Activated T-cell treated with anti-CD3 and anti-CD28 coated beads for 1 hour (primary cell): ENCODE measurements at places on chromosomes 6 and 20.

- DNase-seq, result no peak
Measured at GRCh38 chr6:16302721-16303552, 64.5 kb downstream of the GMPR start.

DNA sequence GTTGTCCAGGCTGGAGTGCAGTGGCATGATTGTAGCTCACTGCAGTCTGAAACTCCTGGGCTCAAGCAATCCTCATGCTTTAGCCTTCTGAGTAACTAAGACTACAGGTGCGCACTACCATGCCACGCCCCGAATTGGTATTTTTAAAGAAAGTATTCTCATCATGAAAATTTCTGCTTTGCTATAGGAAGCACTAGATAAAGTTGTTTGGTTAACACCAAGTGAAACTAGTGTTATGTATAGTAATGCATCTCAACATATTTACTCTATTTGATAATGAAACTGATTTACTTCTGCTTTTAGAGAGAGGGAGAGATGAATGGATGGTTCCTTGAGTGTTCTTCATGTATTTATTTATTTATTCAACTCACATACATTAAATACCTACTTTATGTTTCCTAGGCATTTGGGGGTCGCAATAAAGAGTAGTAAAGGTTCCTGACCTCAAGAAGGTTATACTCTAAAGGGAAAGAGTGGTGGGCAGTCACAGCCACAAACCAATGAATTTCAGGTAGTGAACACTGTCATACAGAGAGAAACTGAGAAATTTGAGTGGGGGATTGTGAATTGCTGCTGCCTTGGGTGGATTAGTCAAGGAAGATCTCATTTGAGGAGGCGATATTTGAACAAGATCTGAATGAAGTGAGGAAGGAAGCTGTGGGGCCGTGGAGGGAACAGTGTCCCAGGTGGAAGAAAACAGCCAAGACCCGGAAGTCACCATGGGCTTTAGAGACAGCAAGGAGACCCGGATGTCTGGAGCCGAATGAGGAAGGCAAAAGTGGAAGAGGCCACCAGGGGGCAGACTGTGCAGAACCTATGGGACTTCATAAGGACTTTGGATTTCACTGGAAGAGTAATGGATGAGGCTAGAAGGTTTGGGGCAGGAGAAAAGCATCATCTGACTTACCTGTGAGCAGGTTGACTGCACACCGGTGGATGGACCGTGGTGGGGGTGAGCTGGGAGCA is 185.6 kb downstream of the TSHZ2 start:
- DNase-seq, result peak; percentile 25

DNA sequence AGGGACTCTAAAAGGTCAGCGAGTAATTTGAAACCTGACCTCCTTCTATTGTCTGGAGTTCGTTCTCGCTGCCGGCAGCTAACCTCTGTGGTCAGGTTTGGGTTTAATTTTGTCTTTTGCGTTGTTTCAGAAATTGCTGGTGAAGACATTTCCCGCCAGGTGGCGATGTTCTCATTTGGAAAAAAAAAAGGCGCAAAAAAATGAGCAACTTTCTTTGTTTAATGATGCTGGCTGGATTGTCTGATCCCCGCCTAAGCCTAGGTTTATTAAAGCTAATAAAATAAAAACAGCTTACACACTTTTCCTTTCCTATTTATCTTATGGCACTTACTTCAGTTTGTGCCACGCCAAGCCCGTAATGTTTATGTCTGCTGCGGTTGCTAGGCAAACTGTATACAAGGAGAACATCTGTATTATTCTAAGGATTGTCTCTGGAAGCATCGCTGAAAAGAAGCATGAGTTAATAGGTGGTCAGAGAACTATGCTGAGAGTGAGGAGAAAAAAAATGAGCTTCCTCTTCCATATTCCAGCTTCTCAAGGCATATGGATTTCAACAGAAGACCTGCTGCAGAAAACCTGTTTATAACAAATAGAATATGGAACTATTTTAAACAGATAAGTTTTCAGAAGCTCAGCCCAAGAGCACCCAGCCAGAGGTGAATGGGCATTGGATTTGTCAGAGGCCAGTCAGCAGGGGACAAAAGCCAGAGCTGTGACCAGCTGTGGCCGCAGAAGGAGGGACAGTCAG is 205.7 kb downstream of the DOK5 start:
- no peak for DNase-seq

DNA sequence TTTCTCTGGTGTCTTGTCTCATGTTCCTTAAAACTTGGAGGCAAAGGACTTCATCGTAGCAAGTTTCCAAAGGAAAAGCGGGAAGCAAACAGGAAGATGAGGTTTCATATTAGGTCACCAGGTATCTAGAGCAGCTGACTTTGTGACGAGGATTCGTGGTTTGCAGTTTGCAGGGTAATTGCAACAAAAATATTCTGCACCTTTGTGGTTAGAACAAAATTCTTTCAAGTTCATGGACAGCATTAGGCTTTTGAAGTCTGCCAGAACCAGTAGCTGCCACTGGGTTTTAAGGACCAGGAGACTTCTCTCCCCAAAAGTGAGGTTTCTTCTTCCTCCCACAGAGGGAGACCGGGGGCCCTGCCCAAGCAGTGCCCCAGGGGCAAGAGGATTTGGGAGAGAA is 63.4 kb downstream of the RPP40 start:
- DNase-seq, result no peak

- no peak for DNase-seq
Measured at GRCh38 chr20:53738039-53738944, 144.7 kb upstream of the ZNF217 start.

- DNase-seq, result no peak
Measured at GRCh38 chr20:47055699-47056369, 161.2 kb downstream of the EYA2 start.

DNA sequence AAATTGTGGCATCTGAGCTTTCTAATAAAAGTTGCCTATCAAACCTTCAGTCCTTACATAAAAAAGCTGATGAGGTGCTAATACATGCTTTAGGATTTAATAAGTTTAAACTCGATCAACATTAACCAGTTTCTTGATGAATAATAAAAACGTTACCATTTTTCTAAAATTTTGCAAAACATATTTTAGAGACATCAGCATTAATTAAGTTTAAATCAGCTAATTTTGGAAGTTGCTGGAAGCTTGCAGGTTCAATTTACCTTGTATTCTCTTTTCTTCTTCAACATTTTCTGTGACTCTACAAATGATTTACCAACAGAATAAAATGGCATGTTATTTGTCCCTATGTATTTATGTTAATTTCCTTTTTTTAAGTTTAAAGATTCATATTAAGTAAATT is 365.3 kb upstream of the OPRM1 start:
- DNase-seq, result no peak

DNA sequence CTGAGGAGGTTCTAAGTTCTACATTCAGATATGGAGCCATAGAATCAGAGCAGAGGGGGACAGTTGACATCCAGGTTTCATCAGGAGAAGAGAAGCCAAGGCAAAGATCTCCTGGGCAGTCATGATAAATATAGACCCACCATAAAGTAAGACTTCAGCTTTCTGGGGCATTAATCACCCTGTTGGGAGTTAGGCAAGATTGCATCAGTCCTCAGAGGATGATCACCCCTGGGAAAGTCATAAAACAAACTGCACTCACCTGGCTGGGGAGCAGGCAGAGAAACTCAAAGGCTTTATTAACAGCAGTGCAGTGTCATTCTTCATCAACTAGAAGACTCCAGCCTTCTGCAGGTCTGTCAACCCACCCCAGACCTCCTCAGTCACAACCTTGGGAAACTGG is 301.3 kb upstream of the JARID2 start:
- no peak for DNase-seq

DNA sequence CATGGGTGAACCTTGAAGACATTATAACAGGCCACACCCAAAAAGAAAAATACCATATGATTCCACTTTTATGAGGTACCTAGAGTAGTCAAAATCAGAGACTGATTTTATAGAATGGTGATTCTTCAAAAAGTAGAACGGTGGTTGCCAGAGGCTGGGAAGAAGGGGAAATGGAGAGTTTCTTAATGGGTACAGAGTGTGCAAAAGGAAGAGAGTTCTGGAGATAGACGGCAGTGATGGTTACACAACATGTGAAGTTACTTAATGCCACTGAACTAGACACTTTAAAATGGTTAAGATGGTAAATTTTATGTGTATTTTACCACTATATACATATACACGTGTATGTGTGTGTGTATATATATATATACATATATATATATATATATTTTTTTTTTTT is 80.8 kb downstream of the PRND start:
- DNase-seq, result no peak

GRCh38 chr20:39857187-39857586 is 831.8 kb downstream of the MAFB start:
- DNase-seq, result no peak

DNA sequence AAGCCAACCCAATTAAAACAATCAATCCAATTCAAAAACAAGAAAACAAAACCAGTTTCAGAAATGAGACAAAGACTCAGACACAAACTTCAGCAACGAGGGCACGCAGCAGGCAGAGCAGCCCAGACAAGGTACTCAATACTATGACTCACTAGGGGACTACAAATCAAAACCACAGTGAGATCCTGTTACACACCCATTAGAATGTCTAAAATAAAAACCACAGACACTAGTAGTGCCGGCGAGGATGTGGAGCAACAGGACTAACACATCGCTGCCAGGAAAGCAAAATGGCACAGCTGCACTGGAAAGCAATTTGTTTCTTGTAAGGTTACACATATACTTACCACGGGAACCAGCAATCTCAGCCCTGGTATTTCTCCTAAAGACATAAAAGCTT is 28.4 kb upstream of the MAS1L start:
- DNase-seq, result peak; percentile 5

DNA sequence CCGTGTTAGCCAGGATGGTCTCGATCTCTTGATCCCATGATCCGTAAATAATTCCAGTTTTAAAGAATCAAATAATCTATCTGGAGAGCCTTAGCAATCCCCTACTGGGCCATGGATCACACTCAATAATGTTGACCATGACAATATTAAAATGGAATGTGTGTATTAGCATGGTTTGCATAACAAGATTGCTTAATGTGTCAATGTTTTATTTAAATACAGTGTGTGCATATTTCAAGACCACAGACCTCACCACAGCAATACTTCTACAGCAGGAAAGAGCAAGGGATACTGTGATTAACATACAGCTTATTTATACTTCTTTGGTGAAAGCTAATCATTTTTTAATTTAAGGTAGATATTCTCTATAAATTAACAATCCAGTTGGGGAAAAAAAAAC is 470.4 kb downstream of the TFAP2B start:
- DNase-seq, result no peak

GRCh38 chr20:17693444-17694001 is 6.2 kb upstream of the BANF2 start:
- DNase-seq, result no peak

DNA sequence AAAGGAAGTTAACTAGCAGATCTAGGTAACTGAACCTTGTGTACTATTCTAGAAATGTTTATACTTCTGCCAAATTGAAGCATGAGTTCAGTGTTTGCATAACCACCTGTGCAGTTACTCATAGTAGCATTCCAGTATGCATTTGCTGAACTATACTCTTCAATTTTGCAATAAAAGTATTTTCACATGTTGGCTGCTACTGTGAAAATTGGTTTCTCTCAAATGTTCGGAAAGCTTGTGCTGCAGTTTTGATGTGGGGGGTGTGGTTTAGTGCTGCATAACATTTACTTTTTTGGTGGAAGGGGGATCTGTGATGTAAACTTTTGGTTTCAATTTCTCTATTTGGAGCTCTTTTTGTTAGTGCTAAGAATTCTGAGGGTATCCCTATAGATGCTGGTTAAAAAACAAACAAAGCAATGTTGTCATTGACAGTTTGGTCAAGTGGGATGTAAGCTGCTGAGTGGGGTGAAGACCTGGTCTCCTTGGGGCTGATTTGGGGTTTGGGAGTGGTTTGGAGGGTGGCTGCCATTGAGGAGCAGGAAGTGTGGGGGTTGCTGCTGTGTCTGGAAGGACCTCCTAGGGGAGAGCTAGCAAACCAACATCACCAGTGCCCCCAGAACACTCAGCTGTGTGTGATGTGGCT is 87.8 kb downstream of the CARMIL1 start:
- no peak for DNase-seq

GRCh38 chr20:32603046-32603726 is 18.1 kb upstream of the NOL4L start:
- DNase-seq, result no peak

- DNase-seq, result no peak
Measured at GRCh38 chr6:137011406-137011805, 33.4 kb downstream of the IL20RA start.

GRCh38 chr6:53287336-53288225 is 61.2 kb downstream of the ELOVL5 start:
- DNase-seq, result no peak

DNA sequence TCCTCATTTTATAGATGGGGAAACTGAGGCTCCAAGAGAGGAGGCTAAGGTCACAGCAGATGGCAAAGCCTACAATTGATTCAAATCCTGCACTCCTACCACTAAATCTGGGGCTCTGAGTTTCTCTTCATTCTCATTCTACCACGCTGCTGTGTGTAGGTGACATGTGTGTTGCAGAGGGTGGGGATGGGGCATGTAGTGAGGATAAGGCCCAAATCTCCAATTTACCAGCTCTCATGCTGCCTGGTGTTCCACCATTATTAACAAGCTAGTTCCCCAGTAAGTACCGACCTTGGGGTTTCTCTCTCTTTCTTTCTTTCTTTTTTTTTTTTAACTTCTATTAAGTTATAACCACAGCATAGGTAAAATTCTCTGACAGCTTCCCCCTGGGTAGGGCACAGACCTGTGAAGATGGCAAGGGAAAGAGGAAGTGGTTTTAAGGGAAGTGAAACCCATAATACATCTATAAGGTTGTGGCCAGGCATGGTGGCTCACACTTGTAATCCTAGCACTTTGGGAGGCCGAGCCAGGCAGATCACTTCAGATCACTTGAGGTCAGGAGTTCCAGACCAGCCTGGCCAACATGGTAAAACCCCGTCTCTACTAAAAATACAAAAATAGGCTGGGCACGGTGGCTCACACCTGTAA is 13.0 kb upstream of the MATN4 start:
- DNase-seq, result no peak

DNA sequence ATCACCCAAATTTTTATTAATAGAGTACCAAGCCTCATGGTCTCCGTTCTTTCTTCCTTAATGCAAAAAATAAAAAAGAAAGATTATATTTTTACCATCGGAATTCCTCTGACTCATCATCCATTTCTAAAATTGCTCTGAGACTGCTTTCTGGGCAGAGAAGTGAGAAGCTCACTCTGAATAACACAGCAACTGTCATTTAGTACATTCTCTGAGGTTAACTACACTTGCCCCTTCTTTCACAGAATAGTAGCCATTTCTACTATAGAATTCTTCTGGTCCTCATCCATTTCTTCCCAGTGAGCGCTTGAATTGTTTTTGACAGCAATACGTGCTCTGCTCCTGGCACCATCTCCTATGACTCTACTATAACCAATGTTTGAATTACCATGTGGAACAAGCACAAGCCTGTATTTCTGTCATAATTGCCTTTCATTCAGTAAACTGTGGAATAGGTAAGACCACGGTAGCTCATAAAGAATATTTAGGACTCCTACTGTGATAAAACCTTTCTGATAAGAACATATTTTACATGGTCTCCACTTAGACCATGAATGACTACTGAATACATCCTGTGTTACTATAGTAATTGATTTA is 435.5 kb upstream of the NRSN1 start:
- no peak for DNase-seq

- no peak for DNase-seq
Measured at GRCh38 chr20:63090052-63090451, 83.3 kb upstream of the BHLHE23 start.
